ENCODE measurements at places on chromosomes 11 and 22.

GRCh38 chr11:102252339-102252891, 64.9 kb upstream of the BIRC3 start:
- no peak for DNase-seq

DNA sequence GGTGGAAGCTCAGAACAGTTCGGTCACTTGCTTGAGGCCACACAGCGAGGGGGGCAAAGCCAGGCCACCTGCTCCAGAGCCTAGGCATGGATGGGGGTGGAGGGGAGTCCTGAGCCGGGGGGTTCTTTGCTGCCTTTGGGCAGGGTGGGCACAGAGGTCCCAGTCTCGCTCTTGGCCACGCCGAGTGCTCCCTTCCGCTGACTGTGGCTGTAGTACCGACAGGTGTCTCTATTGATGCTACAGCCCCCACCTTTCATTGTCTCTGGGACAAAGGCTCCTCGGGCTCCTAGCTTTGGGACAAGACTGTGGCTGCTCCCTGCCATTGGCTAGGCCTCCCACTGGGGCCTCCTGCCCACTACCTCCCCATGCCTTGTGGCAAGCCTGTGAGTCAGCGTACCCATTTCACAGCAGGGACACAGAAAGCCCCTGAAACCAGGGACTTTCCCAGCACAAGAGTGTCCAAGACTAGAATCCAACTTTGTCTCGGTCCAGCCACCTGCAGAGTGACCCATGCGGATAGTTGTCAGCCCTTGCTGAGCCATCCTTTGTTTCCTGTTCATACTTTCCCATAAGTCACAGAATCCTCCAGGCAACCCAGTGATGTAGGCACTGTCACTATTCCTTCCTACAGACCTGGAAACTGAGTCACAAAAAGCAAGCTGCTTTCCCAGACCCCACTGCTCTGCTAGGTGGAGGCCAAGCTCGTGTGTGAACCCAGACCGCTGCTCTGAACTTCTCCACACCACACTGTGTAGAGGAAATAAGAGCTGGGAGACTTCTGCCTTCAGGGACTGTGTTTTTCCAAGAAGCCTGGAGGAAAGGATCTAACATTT, 17.2 kb downstream of the MYEOV start:
- DNase-seq, result no peak

DNA sequence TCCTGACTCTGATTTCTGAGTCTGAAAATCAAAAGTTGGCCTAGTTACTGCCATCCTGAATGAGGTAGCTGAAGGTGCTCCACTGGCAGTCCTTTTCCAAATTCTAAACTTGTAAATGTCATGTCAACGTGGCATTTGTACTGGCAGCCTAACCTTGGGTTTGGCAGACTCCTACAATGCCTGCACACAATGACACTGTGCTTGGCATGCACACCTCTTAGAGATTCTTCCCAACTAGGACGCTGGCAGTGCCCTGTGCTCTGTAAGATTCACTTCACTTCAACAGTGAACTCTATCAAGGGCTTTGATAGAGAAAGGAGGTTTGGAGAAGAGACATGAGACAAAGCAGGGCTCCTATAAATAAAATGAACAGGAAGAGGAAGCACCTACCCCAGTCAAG, 21.9 kb upstream of the PPP2R1B start:
- no peak for DNase-seq

GRCh38 chr11:10695833-10696232, 2.3 kb upstream of the IRAG1 start:
- no peak for DNase-seq

DNA sequence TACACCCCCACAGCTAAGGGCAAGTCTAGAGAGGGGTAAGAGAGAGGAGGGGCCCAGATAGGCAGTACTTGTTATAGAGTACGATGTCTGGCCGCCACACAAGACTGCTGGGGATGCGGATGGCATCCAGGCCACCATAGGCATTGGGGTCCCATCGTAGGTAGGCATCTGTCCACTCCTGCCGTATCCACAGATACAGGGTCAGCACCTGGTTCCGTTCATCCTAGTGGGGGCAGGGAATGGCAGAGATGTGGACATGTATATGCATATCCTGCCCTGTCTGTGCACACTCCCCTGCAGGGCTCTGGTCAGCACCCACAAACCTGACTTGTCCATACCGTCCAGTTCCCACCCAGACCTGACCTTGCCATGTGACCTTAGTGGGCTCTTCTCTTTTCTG, 2.1 kb downstream of the CHRNA10 start:
- DNase-seq, result no peak

GRCh38 chr22:33598821-33599220, 321.5 kb downstream of the LARGE1 start:
- no peak for DNase-seq
